DMS 273 treated with DMSO at 0.1 percent for 48 hours (cell line): ENCODE measurements at places on chromosomes 6 and 20.

DNA sequence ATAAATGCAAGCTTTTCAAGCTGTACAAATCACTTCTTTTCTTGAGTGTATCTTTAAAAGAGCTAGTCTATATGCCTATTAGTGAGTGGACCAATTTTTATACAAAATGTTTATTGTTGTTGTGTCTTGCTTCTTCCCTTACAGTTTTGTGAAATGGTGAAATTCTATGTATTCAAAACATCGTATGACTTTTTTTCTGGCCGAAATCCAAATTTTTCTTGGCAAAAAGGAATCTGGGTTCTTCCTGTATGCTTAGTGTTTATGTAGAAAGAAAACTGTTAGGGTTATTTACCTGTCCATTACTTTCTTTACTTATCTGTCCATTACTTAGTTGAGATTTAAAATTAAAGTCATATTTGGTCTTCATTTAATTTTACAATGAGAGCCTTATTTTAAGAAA is 153.9 kb downstream of the MMS22L start:
- no peak for DNase-seq

- no peak for DNase-seq
These were observed 11.1 kb downstream of the CDH4 start for GRCh38 chr20:61263084-61263695.

DNA sequence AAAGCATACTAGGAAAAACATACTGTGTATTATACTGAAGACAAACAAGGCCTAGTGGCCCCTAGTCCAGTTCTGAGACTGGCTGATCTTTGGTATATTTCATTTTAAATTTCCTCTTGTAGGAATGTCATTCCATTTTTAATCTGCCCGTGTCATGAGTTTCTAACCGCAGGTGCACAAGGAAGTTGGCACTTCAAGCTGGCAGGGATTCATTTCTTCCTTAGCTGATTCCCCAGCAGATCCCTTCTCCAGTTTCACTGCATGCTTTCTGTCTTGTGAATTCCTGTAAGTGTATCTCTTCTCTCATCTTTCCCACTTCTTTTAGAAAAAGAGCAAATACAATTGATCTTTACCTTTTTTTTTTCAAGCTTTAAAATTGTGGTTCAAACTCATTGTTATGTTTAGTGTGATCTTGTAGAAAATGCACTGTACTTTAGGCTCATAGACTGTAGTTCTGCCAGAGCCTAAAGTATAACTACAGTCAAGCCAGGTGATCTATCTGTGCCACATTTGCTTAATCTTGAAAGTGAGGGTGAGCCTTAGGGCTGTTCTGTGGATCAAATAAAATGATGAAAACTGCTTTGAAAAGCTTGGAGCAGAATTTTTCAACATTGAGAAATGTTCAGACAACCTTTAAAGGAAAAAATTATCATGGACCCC is 37.0 kb downstream of the RNF217 start:
- DNase-seq = no peak

DNA sequence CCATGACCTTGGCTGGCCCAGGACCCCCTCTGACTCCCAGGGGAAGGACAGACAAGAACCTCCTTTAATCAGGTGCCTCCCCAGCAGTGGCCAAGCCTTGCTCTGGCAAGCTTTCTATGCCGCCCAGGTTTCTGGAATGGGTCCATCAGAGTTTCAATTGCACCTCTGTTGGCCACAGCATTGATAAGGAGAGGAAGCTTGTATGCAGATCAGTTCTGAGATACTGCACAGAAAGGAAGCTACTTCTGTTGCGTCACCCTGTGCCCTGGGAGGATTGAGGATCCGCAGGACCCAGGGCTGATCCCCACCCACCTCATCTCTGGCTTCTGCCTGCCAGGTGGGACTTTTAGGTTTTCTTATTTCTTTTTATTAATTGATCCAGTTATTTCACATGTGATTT is 167.2 kb downstream of the TFAP2C start:
- no peak for DNase-seq
